ENCODE measurements at places on chromosomes 11 and 22.

DNA sequence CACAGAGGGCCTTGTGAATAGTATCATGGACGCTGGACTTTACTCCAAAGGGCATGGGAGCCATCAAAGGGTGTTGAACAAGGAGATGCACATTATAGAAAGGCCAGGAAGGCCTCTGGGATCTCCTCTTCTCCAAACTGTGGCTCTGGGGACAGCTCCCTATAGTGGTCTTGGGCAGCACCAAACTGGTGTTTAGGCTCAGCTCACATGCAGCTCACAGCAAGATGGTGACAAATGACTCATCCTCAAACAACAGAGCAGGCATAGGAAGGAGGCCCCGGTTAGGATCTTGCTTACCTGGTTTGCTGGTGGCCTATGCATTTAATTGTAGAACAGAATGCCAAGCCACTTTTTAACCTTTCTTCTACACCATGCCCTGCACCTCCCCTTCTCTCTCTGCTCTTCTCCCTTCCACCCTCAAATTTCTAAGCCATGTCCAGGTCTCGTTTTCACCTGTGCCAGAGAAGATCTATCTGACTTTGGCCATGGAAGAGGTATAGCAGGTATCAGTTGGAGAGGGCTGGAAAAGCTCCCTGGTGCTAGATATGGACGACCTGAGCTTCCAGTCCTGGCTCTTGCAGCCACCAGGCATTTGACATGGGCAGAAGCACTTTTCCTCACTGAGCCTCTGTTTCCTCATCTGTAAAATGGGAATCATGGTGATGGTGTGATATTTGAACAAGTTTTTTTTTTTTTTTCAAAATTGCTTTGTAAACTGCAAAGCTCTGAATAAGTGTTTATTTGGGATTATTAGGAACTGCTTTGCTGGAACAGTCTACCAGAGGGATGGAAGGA is 14.4 kb upstream of the EHF start:
- no peak for DNase-seq

DNA sequence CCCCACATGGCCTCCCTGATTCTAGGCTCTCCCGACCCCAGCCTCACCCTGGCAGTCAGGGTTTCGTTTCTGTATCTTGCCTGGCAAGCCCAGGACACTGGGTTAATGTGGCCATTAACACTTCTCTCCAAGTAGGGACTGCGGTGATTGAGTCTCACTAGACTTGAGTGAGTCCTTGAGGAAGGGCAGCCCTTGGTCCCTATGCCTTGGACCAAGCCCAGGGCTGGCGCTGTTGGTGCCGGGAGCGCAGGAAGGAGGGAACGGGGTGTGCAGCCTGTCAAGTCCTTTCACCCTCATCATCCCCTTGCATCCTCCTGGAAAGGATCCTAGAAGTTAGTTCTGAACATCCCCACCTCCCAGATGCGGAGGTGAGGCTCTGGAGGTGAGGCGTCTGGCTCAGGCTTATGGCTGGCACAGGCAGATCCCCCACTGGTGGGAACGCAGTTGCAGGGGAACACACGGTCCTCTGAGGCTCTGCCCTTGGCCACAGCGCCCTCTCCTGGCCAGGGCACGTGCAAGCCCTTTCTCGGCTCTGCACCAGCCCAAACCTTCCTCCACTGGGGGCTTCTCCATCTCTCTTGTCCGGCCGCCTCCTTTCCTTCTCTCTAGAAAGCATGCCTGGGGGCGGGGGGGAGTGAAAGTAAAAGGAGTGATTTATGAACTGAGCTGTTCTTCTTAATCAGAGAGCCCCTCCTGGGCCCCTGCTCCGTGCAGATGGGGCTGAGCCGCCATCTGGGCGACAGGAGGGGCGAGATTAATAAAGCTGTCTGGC is 56.7 kb downstream of the TP53I11 start:
- DNase-seq, result peak; percentile 52

GRCh38 chr11:76074148-76075095 is 131.9 kb downstream of the WNT11 start:
- no peak for DNase-seq

DNA sequence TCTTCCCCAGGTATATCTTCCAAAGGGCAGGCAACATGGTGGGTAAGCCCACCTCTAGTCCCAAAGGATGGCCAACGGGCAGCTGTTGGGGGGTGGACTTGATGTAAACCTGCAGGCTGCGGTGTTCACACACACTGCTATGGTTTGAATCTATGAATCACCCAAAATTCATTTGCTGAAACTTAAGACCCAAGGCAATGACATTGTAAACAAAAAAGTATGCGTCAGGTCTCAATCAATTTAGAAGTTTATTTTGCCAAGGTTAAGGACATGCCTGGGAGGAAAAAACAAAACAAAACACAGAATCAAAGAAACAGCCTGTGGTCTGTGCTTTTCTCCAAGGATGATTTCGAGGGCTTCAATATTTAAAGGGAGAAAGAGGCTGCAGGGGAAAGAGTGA is 18.3 kb downstream of the RCN1 start:
- DNase-seq, result no peak

DNA sequence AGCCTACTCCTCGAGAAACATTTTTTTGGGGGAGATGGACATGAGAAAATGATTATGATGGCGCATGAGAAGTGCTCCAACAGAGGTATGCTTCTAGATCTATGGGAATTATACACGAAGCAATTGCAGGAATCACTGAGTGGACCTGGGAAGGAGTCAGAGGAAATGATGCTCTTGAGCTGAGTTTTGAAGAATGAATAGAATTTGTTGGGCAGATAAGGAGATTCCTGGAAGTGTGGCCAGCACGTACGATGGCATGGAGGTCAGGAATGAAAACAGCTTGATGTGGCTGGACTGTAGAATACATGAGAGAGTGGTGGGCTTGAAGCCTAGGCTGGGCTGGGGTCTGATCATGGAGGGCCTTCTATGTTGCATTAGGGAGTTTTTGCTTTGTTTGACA is 31.7 kb downstream of the ADAMTS15 start:
- DNase-seq, result no peak

Data from NCI-H2081 treated with DMSO at 0.1 percent for 48 hours (cell line).